ENCODE measurements at places on chromosomes 11 and 22.

- no peak for DNase-seq
Measured at GRCh38 chr22:49330421-49331222, 497.1 kb downstream of the BRD1 start.

- DNase-seq, result no peak
Measured at GRCh38 chr11:43942662-43943371, 380 bp downstream of the C11orf96 start.

GRCh38 chr22:49995041-49995360 is 17.6 kb downstream of the IL17REL start:
- DNase-seq, result no peak

GRCh38 chr11:7165911-7166310 is 77.1 kb downstream of the RBMXL2 start:
- DNase-seq, result no peak

DNA sequence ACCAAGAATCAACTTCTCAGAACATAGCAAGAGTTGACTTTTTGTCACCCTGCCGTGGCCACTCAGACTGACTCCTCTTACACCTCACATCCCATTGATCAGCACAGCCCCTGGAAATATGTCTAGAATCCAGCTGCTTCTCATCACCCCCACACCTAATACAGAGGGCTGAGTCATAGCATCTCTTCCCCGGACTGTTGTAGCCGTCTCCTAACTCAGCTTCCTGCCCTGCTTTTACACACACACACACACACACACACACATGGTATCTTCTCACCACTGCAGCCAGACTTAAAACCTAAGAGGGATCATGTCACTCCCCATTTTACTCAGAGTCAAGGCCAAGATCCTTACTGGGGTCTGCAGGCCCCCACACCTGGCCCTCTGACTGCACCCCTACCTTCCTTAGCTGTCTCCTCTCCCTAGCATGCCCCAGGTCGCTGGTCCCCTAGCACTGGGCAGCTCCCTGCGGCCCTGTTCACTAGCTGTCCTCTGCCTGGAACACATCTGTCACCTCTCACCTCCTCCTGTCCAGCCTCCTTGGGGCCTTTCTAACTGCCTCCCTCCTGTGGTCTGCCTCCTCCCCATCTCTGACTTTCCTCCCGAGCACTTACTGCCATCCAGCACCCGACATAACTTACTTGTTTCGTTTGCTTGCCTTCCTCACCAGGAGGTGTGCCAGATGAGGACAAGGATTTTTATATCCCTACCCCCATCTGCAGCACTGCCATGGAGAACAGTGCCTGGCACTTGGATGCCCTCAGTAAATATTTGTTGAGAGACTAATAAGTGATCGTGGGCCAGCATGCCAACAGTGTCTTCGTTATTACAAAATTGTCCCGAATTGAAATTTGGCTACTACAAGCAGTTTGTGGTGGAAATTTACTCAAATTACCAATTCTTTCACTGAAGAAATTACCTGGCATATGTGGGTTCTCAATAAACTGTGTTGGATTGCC is 61.9 kb downstream of the BMAL1 start:
- DNase-seq, result no peak

GRCh38 chr11:2886936-2887335 is 1.4 kb upstream of the CDKN1C start:
- DNase-seq, result peak; percentile 27

All from left colon (tissue), 2 donors.